Cardiac muscle cell (in vitro differentiated cells and primary cell): ENCODE measurements at places on chromosomes 1 and 21. TPM values are rescaled to one million over a fixed set of nuclear protein-coding genes. Genes with fewer than 3 reads are reported as not detected.

GRCh38 chr1:16907870-16908758, 12.3 kb downstream of the RNU1-2 start:
- no peak for DNase-seq

DNA sequence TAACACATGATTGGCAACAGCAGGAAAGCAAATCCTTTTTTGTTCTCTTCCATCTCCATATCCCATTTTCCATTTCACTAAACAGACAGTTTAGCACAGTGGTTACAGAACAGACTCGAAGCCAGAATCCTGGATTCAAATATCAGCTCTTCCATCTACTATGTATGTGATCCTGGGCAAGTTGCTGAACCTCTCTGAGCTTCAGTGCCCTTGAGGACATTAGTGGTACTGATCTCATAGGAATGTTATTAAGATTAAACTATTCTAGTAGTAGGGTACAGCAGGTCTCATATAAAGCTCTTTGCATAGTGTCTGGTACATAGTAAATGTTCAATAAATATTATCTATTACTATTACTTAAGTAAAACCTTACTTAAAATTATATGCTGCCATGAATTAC, 13.8 kb upstream of the HHIPL2 start:
- DNase-seq: no peak

The G0S2 gene
- 40.0 and 45.9 TPM in 2 replicates for polyA plus RNA-seq

The COL8A2 gene
- polyA plus RNA-seq: 0.05 TPM in 1 of 2 replicates, not detected in the other
